Testis (tissue), 5 donors: ENCODE measurements at places on chromosomes 7 and 10. TPM values are rescaled to one million over a fixed set of nuclear protein-coding genes. Genes with fewer than 3 reads are reported as not detected.

ATOH7 gene
- 0.21 TPM for polyA plus RNA-seq

CPA1 gene
- 2.5 TPM for polyA plus RNA-seq

GPER1 gene
- polyA plus RNA-seq = 3.5 TPM

CBLL1 gene
- polyA plus RNA-seq = 58.1 TPM

NUTM2D gene
- polyA plus RNA-seq = 8.1 TPM

WEE2 gene
- polyA plus RNA-seq = 0.20 TPM

GNGT1 gene
- not detected for polyA plus RNA-seq

HMX2 gene
- not detected for polyA plus RNA-seq

SPDYE6 gene
- 6.7 TPM for polyA plus RNA-seq

SLC26A5 gene
- polyA plus RNA-seq = 0.41 TPM

PHYH gene
- 31.1 TPM for polyA plus RNA-seq

NXPH1 gene
- polyA plus RNA-seq = 0.94 TPM

FLNC gene
- 21.4 TPM for polyA plus RNA-seq
